Activated naive CD8-positive, alpha-beta T cell treated with anti-CD3 and anti-CD28 coated beads, Interleukin-2, amount 50 U/mL, for 24 hours (primary cell): ENCODE measurements at places on chromosomes 12 and 14.

- H3K27me3 ChIP-seq: no peaks in the 10 kb centered on the region
- peak overlapping the region; percentile 53 for H3K4me3 ChIP-seq
- H3K4me1 ChIP-seq: peaks cover 78% of the 10 kb centered on the region
- peaks cover 9% of the 10 kb centered on the region for H3K36me3 ChIP-seq
- peak overlapping the region; percentile 98 for H3K27ac ChIP-seq
These were observed 64.6 kb downstream of the SUSD6 start for GRCh38 chr14:69675877-69676416.

DNA sequence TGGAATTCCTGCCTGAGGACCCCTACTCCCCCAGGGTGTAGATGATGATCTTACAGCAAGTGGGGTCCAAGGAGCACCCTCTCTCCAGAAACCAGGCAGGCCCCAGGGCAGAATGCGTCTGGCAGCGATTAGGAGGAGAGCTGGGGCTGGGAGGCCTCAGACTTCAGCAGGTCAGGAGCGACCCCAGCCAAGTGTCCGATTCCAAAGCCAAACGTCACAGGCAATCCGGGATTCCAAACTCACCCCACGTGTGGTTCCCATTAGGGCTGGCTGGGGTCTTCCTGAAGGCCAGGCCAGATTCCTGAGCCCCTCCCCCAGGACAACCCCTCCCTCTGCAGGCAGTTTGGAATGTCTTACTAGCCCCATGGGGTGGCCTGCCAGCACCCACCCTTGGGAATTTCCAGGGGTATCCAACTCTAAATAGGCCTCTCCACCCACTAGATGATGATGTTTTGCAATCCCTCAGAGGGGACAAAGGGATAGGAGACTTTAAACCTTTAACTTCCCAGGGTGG, 17.3 kb upstream of the FIGNL2 start:
- no peak for DNase-seq
- H3K4me3 ChIP-seq: no peak overlapping the region
- peaks cover 72% of the 10 kb centered on the region for H3K27me3 ChIP-seq
- H3K36me3 ChIP-seq: no peaks in the 10 kb centered on the region
- H3K27ac ChIP-seq: no peak overlapping the region
- H3K4me1 ChIP-seq: peaks cover 24% of the 10 kb centered on the region

DNA sequence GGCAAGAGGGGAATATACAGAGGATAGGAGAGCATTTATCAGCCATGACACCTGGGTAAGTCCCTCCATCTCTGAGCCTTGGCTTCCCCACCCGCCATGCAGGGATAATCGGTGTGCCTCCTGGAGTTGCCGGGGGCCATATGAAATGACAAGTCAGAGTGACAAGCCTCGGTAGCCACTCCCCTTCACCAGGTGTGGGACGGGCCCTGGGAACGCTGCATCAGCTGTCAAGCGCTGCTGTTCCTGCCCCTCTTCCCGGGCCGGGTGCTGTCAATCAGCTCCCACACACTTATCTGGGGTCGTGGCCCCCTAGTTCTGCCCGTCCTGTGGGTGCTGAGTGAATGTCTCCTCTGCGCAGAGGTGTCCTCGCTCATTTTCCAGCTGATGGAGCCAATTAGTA, 57.2 kb downstream of the MVK start:
- DNase-seq: no peak
- H3K4me1 ChIP-seq: no peaks in the 10 kb centered on the region
- H3K27ac ChIP-seq: no peak overlapping the region

GRCh38 chr12:124386661-124387527, 92.0 kb downstream of the RFLNA start:
- no peak overlapping the region for H3K27ac ChIP-seq
- peaks cover 30% of the 10 kb centered on the region for H3K4me1 ChIP-seq
- H3K4me3 ChIP-seq: no peak overlapping the region
- H3K27me3 ChIP-seq: no peaks in the 10 kb centered on the region

DNA sequence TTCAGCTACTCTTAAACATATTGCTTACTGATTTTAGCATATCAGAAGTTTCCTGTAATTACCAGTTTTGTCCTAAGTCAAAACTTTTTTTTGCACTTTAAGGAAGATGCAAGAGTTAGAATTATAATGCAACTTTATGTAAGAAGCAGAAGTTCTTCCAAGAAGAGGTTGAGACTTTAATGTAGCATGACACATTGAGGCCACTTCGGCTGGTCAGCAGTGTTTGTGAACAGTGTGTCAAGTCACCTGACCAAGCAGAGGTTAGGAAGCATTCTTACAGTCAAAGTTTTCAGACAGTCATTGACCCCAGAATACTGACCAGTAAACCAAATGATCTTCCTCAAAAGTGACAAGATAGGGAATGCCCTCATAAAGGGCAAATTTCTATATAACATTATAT, 15.2 kb downstream of the FGFR1OP2 start:
- H3K27me3 ChIP-seq: no peaks in the 10 kb centered on the region
- peaks cover 37% of the 10 kb centered on the region for H3K36me3 ChIP-seq
- no peak for DNase-seq
- no peak overlapping the region for H3K27ac ChIP-seq
- H3K4me1 ChIP-seq: peaks cover 38% of the 10 kb centered on the region

DNA sequence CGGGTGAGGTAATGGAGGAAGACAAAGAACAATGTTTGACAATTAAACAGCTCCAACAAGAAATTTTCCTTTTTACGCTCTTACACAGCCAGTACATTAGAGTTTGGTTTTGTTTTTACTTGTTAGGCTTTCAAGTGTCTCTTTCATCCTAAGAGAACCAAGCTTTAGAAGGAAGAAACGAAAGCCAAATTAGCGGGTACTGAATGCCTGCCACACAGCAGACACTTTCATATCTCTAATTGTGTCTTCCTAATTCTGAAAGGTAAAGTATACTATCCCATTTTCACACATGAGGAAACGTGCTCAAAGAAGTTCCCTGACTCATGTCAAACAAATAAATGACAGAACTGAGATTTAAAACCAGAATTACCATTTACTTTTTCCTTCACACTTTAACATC, 65.0 kb downstream of the CDK17 start:
- no peak for DNase-seq
- H3K4me1 ChIP-seq: peaks cover 42% of the 10 kb centered on the region
- H3K27me3 ChIP-seq: no peaks in the 10 kb centered on the region
- H3K36me3 ChIP-seq: peaks cover 14% of the 10 kb centered on the region
- peak overlapping the region; percentile 40 for H3K27ac ChIP-seq

GRCh38 chr12:69985656-69986055, 160.6 kb downstream of the MYRFL start:
- H3K27me3 ChIP-seq: no peaks in the 10 kb centered on the region
- H3K36me3 ChIP-seq: no peaks in the 10 kb centered on the region
- no peak overlapping the region for H3K27ac ChIP-seq
- no peaks in the 10 kb centered on the region for H3K4me1 ChIP-seq

DNA sequence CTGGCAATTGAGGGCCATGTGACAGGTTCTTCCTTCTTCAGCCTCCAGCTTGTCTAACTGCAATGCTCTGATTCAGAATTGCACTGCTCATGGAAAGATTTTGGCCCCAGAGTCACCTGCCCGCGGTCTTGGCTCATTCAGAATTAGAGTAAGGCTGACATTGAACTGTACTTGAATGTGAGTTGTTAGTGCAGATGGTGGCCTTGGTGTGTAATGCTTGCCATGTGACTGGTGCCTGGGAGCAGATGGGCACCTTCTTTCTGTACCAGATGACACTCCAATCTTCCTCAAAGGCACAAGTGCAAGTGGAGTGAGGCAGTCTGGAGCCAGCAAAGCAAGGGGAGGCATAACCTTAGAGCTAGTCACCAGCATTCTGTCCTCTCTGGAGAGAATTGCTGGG, 36.5 kb upstream of the ANO4 start:
- no peak overlapping the region for H3K4me3 ChIP-seq
- no peaks in the 10 kb centered on the region for H3K4me1 ChIP-seq
- peaks cover 6% of the 10 kb centered on the region for H3K27me3 ChIP-seq
- DNase-seq: no peak

DNA sequence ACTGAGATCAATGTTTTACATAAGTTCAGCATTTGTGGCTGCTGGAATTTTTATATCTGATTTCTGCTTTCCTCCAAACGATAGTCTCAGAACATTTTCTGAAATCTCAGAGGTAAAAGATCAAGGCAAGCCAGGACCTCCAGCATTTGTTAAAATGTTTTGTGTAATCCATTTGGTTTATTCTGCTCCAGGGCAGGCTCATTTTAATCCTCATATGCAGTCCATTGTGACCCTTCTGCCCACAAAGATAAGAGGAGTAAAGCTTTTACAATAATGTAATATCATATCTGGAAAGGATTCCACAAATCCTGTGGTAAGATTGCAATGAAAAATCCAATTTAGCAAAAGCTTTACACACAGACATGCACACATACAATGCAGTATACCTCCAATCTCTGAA, 55.3 kb upstream of the KCNH5 start:
- no peak overlapping the region for H3K4me3 ChIP-seq
- H3K27me3 ChIP-seq: no peaks in the 10 kb centered on the region
- no peak for DNase-seq
- no peaks in the 10 kb centered on the region for H3K4me1 ChIP-seq

DNA sequence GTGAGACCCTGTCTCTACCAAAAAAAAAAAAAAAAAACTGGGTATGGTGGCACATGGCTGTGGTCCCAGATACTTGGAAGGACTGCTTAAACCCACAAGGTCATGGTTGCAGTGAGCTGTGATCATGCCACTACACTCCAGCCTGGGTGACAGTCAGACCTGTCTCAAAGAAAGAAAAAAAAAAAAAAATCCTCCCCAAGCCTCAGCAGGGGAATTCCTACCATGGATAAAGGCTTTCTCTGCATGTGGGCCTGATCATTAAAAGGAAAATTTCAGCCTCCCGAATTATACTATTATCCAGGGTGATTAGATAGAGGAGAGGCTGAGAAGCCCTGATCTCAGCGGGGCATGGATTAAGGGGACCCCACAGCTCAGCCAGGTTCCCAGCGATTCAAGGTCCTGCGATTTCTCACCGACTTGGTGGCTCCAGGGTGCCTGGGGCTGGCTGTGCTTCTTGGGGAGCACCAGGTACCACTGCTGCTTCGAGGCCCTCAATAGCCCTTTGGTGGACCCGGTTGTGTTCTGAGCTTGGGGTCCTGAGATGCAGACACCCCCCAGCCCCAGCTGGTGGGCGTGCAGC, 5.6 kb downstream of the SH2B3 start:
- DNase-seq: no peak
- H3K4me1 ChIP-seq: peaks cover 82% of the 10 kb centered on the region
- peak overlapping the region; percentile 89 for H3K4me3 ChIP-seq
- H3K27ac ChIP-seq: peak overlapping the region; percentile 90

DNA sequence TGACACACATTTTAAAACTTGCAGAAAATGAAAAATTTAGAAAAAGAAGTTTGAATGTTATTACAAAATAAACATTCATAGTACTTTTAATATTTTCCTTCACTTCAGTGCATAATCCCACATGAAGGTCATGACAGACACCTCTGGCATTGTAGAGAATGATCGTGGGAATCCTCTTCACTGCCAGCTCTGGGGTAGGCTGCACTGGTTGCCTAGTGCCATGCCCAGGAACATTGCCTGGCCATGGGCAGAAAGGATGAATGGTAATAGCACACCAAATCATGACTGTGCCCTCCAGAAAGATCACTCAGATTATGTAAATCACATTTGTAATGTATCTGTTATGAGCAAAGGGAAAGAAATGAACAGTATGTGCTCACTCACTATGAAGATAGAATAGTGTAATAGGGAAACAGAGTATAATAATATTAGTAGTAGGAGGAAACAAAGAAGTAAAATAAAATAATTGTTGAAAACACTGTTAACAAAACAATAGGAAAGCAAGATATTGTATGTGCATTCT, 161.6 kb downstream of the PLCZ1 start:
- no peaks in the 10 kb centered on the region for H3K36me3 ChIP-seq
- no peak for DNase-seq

DNA sequence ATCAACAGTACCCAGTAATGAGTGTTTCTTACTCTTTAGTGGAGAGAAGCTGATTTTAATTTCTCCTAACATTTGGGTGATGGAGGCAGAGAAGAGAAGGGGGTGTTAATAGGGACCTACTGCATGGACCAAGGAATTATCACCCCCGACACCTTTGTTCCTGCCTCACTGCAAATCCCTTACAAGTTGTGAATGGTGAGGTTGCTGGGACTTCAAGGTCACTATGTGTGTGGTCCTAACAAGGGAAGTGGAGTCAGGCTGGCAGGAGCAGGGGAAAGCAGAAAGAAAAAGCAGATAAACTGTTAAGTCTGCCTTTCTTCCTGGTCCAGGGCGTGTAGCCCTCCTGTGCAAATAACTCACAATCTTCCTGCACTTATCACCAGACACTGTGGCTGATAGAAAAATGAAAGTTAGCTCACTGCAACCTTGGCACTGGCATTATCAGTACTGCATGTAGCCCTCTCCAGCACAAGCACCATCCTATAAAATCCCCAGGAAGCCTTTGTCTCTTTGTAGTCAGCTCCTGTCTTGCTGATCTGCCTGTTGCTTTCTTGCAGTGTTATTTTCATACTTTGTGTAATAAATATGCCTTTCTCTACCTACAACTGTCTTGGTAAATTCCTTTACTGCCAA, 112.3 kb upstream of the DNM1L start:
- no peak overlapping the region for H3K27ac ChIP-seq
- H3K4me3 ChIP-seq: no peak overlapping the region
- DNase-seq: no peak
- no peaks in the 10 kb centered on the region for H3K27me3 ChIP-seq
- H3K4me1 ChIP-seq: peaks cover under 1% of the 10 kb centered on the region
- H3K36me3 ChIP-seq: no peaks in the 10 kb centered on the region

- no peaks in the 10 kb centered on the region for H3K36me3 ChIP-seq
- no peaks in the 10 kb centered on the region for H3K27me3 ChIP-seq
- H3K27ac ChIP-seq: peak overlapping the region; percentile 92
- DNase-seq: peak; percentile 91
- peak overlapping the region; percentile 88 for H3K4me3 ChIP-seq
These were observed 5.4 kb upstream of the IRF2BPL start for GRCh38 chr14:77033622-77034589.

DNA sequence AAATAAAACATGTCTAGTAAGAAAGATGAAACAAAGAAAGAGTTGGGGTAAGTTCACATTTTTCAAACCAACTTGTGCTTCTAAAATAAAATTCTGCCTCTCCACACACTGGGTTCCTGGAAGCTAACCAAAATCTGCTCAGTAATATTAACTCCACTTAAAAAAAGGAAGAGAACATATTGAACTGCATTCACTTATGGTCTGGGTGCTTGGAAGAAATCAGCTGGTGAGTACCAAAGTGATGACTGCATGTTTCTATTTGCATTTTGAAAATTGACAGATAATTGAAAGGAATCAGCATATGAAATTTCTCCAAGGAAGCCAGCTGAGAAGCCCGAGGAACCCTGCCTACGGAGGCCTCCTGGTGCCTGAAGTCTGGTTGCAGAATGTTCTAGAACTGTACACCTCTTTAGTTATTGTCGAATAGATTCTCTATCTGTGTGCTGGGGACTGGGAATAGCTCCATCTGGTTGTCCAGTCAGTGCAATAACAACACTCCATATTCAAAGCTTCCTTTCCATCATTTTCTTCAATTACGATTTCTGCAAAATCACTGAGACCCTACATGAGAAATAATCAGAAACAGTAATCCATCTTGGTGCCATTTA, 836.1 kb downstream of the VRK1 start:
- H3K27me3 ChIP-seq: no peaks in the 10 kb centered on the region
- no peak for DNase-seq
- no peak overlapping the region for H3K27ac ChIP-seq
- no peak overlapping the region for H3K4me3 ChIP-seq
- peaks cover 16% of the 10 kb centered on the region for H3K4me1 ChIP-seq
- no peaks in the 10 kb centered on the region for H3K36me3 ChIP-seq

- H3K27me3 ChIP-seq: no peaks in the 10 kb centered on the region
- peaks cover 50% of the 10 kb centered on the region for H3K4me1 ChIP-seq
- DNase-seq: peak; percentile 63
- peak overlapping the region; percentile 85 for H3K4me3 ChIP-seq
- H3K27ac ChIP-seq: peak overlapping the region; percentile 85
These were observed 760 bp downstream of the ACTN1 start for GRCh38 chr14:68978172-68978911.

GRCh38 chr12:1591034-1591433, 3.3 kb downstream of the FBXL14 start:
- H3K36me3 ChIP-seq: peaks cover 7% of the 10 kb centered on the region
- H3K4me3 ChIP-seq: peak overlapping the region; percentile 93
- H3K27ac ChIP-seq: peak overlapping the region; percentile 47
- peaks cover 64% of the 10 kb centered on the region for H3K4me1 ChIP-seq
- DNase-seq: no peak
